ENCODE measurements at places on chromosomes 4 and X.

GRCh38 chr4:95107635-95108034 lies 349.9 kb downstream of the BMPR1B start:
- DNase-seq = no peak

DNA sequence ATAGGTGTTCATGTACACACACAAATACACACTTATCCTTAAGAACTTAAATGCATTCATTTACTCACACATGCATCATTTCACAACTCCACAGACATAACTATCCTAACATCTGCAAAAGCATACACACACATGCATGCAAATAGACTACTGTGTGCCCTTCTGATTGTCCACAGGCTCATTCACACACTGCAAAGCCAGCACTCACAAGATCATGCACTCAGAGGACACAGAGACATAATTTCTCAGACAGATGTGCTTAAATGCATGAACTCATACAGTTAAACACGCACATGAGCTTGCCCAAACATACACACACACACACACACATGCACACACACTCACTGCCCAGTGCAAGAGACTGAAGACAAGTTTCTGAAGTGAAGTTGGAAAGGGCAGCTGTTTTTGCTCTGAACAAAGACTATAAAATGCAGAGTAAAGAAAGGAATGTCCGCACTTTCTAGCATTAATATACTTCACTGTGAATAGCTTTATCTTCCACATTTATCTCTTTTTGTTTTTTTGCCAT lies 1018.0 kb upstream of the HS3ST1 start:
- DNase-seq = no peak

DNA sequence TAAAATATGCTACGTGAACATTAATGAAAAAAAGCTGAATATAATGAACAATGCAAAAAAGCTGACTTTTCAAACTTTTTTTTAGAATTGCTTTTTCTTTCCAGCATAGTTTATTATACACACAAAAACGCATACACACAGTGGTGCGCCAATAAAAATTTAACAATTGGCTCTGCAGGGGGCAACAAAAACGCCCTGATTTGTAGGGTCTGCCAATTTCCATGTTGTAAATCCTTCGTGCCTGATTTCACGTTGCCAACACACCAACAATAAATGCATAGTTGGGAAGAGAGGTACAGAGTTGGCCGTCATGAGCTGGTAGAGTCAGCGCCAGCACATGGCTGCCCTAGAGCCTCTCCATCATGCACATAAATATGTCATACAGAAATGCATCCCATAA lies 333.1 kb downstream of the MAPK10 start:
- DNase-seq = no peak

- no peak for DNase-seq
Measured at GRCh38 chr4:134278675-134279074, 77.1 kb upstream of the PABPC4L start.

DNA sequence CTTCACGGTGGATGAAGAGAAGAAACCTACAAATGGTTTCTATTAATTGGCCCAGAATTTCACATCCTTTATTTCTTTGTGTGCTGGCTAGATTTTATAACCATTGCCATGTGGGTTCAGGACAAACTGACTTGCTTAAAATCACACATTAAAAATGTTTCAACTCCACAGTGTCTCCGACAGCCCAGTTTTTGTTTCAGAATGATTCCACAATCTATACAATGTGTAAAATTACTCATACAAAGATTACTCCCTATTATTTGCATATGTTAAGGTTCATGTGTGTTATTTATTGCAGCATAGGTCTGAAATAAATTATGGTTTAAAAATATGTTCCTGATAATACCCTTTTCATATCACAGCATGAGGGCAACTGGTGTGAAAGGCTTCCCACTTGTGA lies 20.6 kb downstream of the DCHS2 start:
- no peak for DNase-seq
